HFF-Myc (cell line): ENCODE measurements at places on chromosomes 16 and 17.
A peak's percentile ranks its signal among the peaks of the same experiment; 100 is the strongest.

GRCh38 chr17:45951403-45951802, 47.6 kb upstream of the STH start:
- no peak for DNase-seq

- no peak for DNase-seq
Measured at GRCh38 chr16:53761962-53762703, 58.2 kb downstream of the FTO start.

GRCh38 chr16:30941600-30942425, 7.1 kb upstream of the ORAI3 start:
- DNase-seq: peak; percentile 51

GRCh38 chr17:74723891-74724290, 11.2 kb upstream of the CD300LF start:
- no peak for DNase-seq

GRCh38 chr17:77999413-78000173, 41.1 kb downstream of the TNRC6C start:
- no peak for DNase-seq

DNA sequence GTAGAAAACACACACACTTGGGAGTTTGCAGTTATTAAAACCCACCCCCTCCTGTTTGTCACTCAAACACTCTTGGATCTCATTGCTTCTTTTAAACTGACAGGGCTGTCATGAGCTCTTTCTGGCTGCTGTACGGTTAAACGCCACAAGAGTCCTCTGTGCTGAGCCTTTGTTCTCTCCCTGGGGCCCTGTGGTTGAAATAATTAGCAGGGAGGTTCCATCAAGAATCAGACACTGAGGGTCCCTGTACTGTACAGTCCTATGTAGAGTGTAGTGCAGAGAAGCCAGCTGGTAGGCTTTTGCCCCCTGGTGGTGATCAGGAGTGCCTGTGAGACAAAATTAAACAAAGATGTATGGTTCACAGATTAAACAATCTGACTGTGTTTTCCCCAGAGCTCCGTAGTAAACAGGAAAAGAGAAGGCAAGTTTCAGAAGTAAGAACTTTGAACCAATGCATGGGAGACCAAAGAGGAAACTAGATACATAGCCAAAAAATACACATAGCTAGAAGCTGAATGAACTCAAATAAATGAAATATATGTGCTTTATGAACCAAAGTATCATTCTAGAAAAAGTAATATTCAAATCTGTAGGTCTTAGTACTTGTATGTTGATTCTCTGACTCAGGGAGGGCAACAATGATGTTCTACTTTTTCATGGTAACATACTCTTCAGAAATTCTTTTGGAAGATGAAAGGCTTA, 1.4 kb upstream of the SSH2 start:
- peak; percentile 73 for DNase-seq

GRCh38 chr16:63289834-63290460, 1253.7 kb upstream of the CDH8 start:
- no peak for DNase-seq

DNA sequence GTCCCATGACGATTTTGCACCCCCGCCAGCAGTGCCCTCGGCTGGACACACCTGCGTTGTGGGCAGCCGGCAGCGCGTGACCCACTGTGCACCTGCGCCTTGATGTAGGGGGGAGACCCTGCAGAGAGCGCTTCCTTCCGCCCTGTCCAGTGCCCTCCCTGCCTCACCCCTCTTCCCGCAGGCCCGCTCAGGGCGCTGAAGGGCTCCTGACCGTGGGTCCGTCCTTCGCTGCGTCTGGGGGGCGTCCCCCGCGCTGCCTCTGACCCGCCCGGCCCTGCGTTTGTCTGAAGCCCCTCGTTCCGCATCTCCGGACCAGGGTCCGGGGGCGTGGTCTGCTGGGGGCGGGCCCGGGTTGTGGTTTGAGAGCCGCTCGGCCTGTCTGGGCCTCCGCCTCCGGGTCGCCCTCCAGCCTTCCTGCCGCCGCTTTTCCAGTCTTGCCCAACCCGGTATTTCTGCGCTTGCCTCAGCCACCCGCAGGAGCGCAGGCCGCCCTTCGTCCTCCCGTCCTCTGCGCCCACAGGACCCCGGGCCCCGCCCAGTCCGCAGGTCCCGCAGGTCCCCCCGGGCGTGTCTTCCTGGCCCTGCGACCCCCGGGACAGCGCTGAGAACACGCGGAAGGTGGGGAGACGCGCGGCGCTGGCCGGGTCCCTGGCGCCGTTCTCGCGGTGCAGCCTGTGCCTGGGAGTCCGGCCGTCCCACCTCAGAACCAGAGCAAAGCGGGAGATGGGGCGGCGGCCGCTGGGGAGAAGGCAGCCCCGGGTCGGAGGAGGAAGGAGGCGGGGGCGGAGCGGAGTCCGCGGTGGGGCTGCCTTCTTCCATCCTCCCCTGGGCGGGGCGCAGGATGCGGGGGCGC, 4.0 kb upstream of the IL17C start:
- no peak for DNase-seq

GRCh38 chr17:77451245-77451893, 310.6 kb downstream of the SEC14L1 start:
- no peak for DNase-seq

DNA sequence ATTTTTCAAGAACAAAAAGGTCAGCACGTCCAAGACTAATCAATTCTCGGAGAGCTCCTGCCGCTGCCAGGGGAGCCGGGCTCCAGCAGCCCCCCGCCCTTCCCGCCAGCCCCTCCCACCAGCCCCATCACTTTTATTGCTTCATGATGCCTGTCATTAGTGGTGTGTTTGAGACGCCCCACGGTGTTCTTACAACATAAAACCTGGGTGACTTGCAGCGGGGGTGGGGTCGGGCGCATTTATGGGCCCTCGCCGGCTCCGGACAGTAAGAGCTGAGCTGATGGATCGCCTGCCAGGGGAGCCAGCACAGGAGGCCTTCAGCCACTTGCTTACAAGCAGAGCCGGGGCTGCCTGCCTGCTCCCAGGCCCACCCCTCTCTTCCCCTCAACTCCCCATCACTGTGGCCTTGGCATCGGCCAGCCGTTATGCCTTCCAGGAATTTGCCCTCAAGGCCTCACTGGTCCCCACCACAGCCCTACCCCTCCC, 82.9 kb upstream of the CBX4 start:
- no peak for DNase-seq

DNA sequence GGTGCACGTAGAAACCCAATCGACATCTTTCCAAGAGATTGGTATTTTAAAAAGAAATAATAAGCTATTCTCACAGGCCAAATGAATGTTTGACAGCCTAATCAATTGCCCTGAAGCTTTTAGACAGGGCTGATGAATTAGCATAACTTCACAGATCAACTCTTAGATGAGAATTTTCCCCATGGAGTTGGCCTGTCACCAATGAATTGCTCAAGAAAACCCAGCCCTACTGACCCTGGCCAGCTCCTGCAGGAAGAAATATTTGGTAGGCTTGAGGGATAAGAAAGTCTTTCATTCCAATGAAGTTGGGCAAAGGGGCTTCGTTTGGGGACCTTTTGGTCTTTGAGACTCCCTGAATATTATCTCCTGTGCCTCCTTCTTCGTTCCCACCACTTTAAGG, 23.4 kb upstream of the SEC14L1 start:
- DNase-seq: no peak

- DNase-seq: no peak
Measured at GRCh38 chr17:34375426-34375997, 12.5 kb upstream of the CCL1 start.

DNA sequence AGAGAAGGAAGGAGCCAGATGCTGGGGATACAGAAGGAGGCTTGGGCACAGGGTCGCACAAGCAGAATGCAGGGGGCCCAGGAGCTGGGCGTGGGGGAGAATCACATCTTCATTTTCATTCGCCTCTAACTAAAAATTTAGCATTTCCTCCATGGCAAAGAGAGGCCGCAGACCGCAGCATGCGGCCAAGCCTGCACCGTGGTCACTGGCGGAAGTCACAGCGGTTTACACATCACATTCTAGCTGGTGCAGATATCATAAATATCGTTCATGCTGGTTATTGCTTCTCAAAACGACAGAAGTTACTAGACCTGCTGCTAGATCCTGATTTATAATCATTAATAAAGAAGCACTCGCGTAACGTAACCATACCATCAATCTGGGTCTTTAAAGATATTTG, 162.0 kb downstream of the NTN1 start:
- no peak for DNase-seq

- no peak for DNase-seq
Measured at GRCh38 chr17:21001111-21001812, 41.5 kb downstream of the USP22 start.

- DNase-seq: no peak
Measured at GRCh38 chr17:57099165-57099564, 14.1 kb downstream of the AKAP1 start.

- DNase-seq: no peak
Measured at GRCh38 chr17:66627985-66628384, 206.9 kb upstream of the CACNG5 start.

- DNase-seq: no peak
Measured at GRCh38 chr16:48373258-48374029, 11.8 kb downstream of the SIAH1 start.

GRCh38 chr16:65045961-65046360, 75.9 kb downstream of the CDH11 start:
- no peak for DNase-seq

- no peak for DNase-seq
Measured at GRCh38 chr17:17474341-17474740, 2.5 kb upstream of the MED9 start.

DNA sequence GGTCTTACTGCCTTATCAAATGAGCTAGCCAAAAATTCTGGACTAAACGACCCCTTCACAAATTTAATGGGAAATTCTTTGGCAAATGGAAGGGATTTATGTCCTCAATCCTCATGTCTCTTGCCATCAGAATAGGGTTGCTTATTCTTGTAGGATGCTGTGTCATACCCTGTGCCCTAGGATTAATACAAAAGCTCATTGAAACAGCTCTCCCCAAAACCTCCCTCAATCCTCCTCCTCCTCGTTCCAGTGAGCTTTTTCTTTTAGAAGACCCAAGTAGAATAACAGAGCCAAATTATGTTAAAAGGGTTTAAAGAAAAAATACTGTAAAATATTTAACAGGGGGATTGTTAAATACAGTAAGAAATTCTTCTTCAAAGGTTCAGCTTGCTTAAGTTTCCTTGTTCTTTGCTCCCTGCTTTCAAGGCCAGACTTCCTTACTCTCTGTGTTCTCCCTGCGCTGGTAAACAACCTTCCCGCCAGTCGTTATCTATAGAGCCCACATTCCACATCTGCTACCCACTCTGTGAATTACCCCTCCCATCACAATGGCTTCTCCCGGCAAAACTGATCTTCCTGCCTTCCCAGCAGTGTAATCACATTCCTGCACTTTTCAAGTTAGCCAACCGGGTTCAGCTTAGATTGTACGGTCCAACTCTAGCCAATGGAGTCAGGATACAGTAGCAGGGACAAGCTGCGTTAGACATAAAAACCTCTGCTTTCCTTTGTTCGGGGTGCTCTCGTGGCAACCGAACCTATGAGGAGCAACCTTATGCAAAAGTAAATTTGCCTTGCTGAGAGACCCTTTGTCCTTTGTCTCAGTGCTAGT, 9.7 kb downstream of the HPR start:
- peak; percentile 10 for DNase-seq

DNA sequence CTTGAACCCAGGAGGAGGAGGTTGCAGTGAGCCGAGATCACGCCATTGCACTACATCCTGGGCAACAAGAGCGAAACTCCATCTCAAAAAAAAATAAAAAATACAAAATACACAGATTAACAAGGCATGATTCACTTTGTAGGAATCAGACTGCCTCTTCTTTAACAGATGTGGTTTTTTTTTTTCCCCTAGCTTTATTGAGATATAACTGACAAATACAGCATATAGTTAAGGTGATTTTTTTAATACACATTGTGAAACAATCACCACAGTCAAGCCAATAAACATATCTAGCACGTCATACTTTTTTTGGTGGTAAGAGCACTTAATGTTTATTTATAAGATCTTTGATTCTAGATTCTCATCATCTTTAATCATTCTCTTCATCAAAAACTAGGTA, 87.8 kb downstream of the SPAG9 start:
- DNase-seq: no peak

- DNase-seq: no peak
Measured at GRCh38 chr16:2712063-2712441, 8.0 kb downstream of the PRSS27 start.

DNA sequence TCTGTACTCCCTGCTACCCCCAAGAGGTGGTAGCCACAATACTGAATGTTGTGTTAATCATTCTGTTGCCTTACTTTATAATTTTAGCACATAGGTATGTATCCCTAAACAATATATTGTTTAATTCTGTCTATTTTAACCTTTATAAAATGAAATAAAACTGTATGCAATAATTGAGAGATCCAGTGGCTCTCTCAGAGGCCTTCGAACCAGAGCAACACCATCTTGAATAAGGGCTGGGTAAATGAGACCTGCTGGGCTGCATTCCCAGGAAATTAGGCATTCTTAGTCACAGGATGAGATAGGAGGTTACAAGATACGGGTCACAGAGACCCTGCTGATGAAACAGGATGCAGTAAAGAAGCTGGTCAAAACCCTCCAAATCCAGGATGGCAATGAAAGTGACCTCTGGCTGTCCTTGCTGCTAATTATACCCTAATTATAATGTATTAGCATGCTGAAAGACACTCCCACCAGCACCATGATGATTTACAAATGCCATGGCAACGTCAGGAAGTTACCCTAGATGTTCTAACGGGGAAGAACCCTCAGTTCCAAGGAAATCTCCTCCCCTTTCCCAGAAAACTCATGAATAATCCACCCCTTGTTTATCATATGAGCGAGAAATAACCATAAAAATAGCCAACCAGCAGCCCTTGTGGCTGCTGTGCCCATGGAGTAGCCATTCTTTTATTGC, 2.0 kb upstream of the CANT1 start:
- DNase-seq: no peak

DNA sequence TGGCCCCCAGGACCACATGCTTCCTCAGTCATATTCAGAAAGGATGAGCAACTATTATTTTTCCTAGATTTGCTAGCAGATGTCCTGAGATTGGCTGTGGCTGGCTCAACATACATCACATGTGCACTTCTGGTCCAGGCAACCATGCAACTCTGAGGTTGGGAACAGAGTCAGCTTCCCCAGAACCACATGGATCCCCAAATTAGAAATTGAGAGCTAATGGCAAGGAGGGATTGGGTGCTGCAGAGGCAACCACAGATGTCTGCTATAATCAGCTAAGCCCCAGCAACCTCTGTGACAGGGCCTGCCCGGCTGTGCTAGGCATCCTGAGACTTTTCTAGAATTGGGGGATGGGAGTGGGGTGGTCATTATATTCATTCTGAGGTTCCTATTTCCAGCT, 33.8 kb upstream of the CLEC18A start:
- DNase-seq: no peak

DNA sequence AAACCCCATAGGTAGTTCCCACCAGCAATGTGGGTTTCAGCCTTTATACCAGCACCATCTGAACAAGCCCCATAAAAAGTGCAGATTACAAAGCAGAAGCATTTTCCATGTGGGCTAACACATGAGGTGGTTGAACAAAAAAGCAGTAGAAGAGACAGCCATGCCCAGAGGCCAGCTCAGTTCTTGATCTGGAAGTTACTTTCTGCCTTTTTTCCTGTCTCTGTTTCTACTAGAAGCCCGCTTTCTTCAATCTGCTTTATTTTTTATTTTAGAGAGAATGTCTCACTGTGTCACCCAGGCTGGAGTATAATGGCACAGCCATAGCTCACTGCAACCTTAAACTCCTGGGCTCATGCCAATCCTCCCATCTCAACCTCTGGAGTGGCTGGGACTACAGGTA, 31.5 kb upstream of the APOH start:
- DNase-seq: no peak
